ENCODE measurements at places on chromosomes 2 and 18. TPM values are rescaled to one million over a fixed set of nuclear protein-coding genes. Genes with fewer than 3 reads are reported as not detected.
A peak's percentile ranks its signal among the peaks of the same experiment; 100 is the strongest.

- no peak for DNase-seq
These were observed 53.3 kb upstream of the TTN start for GRCh38 chr2:178860551-178860950.

GRCh38 chr18:55048892-55049291, 89.6 kb upstream of the CCDC68 start:
- no peak for DNase-seq

DNA sequence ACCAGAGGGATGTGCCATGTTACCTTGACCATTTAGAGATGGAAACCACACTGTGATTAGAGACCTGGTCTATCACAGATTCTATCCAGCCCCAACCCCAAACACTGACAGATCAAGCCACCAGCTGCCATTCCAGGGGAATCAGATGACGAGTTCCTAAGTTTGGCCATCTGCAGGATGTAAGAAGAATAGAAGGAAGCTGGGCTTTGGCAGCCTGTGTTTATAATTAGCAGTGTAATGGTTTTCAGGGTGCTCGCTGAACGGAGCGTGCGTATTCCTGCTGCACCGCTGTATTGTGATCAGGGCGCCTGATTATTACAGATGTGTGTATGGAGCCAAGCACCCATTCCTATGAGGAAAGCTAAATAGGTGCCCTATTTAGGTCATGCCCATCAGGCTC, 138.1 kb downstream of the LRRC30 start:
- no peak for DNase-seq

Gene EFHD1
- 3.7 TPM for total RNA-seq

Gene ZSWIM2
- not detected for total RNA-seq

Gene SPATS2L
- 68.1 TPM for total RNA-seq

Gene CHRNA1
- 1.1 TPM for total RNA-seq

GRCh38 chr2:173763641-173764040, 201.5 kb downstream of the SP3 start:
- no peak for DNase-seq

DNA sequence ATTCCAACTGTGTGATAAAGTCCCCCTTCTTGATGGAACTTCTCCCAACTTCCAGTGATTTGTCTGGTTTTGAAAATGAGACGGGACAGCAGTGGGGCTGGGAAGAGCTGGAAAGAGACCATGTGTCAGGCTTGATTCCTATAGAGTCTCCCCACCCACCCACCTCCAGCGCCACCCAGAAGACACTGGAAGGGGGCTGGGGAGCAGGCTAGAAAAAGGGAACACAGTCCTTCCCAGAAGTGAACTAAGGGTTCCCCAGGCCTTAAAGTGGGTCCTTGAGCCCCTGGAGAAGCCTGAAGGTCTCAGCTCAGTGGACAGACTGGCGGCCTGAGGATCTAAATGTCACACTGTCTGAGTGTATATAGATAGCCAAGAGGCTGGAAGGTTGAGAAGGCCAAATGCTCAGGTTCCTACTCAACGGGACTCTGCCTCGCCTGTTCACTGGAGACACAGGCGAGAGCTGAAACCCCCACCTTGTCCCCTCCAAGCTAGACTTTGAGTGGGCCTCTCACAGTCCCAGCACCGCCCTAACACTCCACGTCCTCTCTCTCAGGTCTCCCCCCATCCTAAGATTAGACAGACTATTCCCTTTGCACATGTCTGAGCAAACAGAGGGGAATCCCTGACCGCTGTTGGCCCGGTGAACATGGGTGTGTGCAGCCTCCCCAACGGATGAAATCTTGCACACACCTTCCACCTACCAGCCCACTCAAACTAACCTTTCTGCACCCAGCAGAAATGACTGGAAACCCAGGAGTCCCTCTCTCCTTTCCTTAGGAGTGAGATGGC, 1.6 kb downstream of the PKDCC start:
- DNase-seq, result no peak

GRCh38 chr2:162242586-162243280, 512 bp downstream of the FAP start:
- DNase-seq, result no peak

Gene EMILIN1
- total RNA-seq, result 10.8 TPM

GRCh38 chr2:231819447-231820042, 33.3 kb downstream of the COPS7B start:
- peak; percentile 1 for DNase-seq

- no peak for DNase-seq
These were observed 39.3 kb downstream of the NGEF start for GRCh38 chr2:232973796-232974195.

Gene ASAP2
- total RNA-seq, result 10.4 TPM

DNA sequence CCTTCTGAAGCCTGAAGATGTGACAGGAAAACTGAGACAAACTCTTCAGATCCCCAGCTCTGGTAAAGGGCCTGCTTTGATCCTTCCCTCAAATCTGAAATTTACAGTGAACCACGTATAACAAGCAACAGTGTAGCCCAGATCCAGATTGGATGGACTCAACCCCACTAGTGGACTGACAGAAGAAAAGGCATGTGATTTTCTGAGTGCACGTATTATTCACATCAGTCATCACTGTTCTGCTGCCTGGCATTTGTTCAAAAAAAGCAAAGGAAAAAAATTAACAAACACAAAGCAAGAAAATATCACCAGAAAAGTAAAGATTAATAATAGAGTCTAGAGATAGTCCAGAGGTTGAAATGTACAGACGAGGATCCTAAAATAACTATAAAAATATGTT, 87.6 kb downstream of the CYRIA start:
- DNase-seq, result no peak

DNA sequence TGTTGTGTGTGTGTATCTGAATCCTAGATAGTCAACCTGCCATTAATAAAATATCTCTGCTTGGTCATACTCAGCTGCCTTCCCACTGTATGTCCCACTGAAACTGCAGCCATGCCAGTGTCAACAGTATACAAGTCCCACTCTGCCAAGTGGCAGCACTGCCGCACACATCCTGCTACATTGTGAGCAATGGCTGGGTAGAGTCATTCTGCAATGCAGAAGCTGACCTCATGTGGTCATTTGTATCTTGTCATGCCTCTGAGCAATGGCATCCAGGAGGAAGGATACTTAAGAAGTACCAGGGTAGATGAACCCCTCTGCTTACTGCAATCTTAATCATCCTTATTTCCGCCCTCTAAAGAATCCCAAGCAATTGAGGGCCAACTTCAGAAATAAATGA, 302.2 kb upstream of the DDX18 start:
- DNase-seq, result no peak

- no peak for DNase-seq
These were observed 126.7 kb downstream of the STK39 start for GRCh38 chr2:168120730-168121129.

DNA sequence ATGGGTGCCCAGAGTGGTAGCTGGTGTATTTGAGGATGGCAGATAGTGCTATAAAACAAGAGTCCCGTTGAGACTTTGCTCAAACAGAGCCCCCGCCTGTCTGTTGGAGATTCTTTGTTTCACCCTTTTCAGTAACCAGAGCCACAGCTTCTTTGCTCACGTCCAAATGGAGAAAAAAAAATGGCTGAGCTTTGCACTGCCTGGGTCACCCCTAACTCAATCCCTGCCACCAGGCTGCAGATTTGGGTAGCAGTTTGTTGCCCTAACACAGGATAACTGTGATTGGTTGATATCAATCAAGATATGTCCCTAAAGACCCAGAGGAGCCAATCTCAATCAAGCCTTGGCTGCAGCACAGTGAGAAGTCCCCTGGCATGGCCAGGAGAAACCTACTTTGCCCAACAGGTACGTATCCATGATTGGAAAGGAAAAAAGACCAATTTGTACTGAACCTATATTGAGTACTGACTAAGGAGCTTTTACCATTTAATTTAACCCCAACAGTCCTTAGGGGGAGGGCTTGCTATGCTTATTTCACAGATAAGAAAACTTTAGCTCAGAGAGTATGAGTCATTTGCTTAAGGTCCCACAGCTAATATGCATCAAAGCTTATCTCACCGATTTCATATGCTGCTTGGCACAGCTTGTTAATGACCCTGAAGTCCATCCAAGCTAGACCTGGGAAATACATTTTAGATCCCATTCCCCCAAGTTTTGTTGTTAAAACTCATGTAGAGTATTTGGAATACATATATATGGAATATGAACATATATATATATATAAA, 72.0 kb upstream of the SH3BP4 start:
- peak; percentile 68 for DNase-seq

Gene NBAS
- 16.2 TPM for total RNA-seq

DNA sequence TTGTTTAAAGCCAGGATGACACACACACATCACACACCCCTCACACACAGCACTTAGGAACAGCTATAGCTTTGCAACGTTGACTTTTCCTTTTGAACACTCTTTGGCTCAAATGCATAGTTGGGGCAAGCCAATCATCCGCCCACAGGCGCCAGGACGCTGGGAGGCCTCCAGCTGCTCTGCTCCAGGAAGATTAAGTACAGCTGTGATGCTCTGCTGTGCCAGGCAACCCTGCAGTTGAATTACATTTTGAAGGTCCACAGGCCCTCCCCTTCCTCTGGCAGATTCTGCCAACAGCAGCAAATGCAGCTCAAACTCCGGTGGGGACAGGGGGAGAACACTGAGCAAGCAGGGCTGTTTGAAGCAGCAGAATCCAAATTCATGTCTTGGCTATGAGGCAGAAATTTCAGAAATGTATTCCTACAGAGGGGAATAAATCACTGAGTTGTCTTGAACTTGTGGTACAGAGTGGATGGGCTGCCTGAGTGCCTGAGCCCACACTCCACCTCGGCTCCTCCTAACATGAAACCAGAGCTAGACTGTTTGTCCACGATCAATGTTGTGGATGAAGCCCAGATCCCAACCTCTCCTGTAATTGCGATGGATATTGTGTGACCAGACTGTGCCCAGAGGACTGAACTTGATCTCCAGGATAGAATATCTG, 86.5 kb upstream of the PPP1CB start:
- peak; percentile 53 for DNase-seq

DNA sequence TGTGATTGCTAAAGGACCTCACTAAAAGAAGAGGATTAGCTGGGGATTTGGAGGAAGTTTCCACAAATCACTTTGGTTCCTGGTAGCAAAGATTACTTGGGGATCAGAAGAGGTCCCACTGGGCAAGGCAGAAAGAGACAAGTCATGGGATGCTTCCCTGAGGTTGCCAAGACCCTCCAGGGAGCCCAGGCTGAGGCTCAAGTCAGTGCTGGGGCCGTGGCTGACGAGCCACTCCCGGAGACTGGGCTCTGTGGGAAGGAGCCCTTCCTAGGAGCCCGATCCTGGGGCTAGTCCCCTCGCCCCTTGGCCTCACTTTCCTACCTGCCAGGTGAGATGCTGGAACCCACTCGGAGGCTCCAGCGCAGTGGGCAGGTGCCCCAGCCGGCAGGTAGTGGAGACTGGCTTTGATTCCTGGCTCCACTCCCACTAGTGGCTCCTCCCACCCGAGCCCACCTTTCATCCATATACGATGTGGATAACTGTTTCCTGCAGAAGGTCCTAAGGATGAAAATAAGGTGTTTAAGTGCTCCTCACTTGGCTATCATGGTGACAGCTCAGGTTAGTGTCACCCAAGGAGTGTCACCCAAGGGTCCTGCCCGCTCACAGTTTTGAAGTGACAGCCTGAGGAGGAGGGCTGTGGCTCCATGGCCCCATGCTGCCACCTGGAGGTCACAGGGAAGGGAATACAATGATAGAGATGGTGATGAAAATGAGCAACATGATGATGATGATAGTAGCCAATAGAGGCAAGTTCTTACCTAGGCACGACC, 100.5 kb downstream of the CAPN13 start:
- peak; percentile 46 for DNase-seq

Gene ALPP
- 1.5 TPM for total RNA-seq

DNA sequence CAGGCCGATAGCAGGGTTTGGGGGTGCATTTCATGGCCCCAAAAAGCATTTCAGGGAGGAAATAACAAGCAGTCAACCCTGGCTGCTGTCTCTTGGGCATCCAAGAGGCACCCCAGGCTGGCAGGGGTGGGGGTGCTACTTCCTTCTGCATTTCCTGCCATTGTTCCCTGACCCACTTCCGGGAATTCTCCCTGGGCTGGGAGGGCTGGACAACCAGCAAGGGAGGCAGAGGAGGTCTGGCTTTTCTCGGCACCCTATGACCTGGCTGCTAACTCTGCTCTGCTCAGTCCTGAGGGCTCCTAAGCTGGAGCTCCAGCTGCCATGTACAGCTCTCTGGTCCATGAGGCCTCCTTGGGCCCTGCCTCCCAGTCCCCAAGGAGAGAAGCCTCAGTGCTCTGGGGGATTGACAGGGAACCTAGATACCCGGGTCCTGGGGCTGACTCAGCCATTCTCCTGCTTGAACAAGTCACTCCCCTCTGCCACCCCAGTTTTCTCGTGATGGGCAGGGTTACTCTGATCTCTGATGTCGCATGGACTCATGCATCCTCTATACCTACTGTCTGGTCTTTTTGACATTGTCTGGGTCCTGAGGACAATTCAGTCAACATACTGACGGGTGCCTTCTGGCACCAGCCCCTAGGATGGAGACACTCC, 47.2 kb downstream of the DYSF start:
- no peak for DNase-seq

GRCh38 chr2:16760426-16760825, 94.8 kb upstream of the CYRIA start:
- no peak for DNase-seq

Gene ASPRV1
- total RNA-seq, result not detected

Gene GATA6
- total RNA-seq, result 7.5 TPM

Gene PER2
- total RNA-seq, result 4.6 TPM

Gene EDAR
- total RNA-seq, result not detected

DNA sequence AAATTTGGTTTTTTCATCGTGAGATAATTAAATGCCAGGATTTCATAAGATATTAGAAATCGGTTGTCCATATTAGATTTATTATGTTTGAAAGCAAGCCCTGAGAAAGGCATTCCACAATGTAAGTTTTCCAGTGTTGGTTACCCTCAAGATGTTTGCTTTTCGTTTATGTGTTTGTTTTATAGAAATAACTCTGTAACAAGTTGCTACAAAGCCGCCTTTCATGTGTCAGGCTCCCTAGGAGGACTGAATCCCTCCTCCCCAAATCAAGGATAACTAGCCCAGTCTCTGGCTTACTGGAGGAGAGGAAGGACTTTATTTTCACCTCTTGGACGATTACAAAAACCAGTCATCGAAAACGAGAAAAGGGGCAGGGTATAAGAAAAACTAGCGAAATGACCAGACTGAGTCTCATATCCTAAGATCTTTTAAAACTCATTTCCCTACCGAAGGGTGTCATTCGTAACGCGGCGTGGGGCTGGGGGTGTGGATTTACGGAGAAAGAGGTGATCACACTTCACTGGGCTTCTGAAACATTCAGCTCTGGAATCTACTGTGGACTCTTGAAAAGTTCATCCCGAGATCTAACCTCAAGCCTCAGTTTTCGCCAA, 1.0 kb upstream of the PEX13 start:
- no peak for DNase-seq

DNA sequence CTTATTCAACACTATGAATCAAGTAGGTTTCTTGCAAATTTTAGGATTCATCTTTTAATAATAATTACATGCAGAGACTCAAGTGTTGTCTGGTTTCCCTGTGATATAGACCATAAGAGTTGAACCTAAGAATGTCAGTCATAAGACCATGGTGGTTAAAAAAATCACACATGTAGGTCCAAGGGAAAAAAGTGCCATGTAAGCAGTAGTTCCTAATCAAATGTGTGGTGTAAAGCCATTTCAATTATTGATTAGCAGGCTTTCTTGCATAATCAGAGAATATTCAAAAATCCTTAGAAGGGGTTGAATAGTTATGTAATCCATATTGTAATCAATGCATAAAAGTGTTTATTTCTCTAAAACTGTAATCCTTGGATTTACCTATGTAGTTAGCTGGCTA, 93.8 kb downstream of the DCC start:
- no peak for DNase-seq

GRCh38 chr18:9739516-9739915, 31.4 kb downstream of the RAB31 start:
- no peak for DNase-seq

Gene GALNT14
- total RNA-seq, result 12.9 TPM

Gene PNO1
- total RNA-seq, result 26.4 TPM

Data from H4 (cell line).